Left lung (tissue), 14 donors: ENCODE measurements at places on chromosomes 3 and 15. TPM values are rescaled to one million over a fixed set of nuclear protein-coding genes. Genes with fewer than 3 reads are reported as not detected.

DNA sequence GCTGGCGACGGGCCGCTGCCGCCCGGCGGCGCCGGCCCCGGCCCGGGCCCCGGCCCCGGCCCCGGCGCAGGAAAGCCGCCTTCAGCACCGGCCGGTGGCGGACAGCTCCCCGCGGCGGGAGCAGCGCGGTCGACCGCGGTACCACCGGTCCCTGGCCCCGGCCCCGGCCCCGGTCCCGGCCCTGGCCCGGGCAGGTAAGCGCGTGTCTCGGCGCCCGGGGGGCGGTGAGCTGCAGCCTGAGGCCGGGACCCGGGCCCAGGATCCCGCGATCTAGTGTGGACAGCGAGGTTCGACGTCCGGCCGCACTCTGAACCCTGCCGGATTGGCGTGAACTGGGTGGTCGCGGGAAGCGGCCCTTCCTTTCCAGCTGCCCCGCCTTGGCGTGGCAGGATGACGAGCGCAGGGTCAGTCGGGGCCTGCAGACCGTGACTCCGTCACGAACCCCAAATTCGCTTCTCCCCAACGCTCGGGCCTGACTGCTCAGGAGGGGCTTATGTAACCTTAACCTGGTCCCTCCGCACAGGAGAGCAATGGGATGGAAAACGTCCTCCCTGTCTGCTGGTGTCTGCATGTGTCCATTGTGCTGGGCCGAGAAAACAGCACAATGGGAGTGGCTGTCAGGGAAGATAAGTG is 472 bp downstream of the BSN start:
- peaks cover 8% of the 10 kb centered on the region for H3K4me1 ChIP-seq
- peak; percentile 59 for DNase-seq
- peaks cover 55% of the 10 kb centered on the region for H3K27me3 ChIP-seq

DNA sequence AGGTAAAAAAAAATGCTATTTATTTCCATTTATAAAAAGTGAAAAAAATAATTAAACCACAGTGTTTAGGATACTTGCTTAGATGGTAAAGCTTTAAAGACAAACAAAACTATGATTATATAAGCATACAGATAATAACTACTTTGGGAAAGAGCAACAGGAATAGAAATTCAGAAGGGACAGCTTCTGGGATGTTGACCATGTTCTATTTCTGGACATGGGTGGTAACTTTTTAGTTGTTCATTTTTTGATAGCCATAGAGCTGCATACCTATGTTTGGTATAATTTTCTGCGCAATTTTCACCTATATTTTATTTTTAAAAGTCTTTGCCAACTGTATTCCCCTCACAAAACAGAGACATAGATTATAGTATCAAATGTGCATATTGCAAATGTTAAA is 572.0 kb upstream of the NR2F2 start:
- no peaks in the 10 kb centered on the region for H3K27me3 ChIP-seq
- no peak overlapping the region for H3K4me3 ChIP-seq
- DNase-seq, result no peak
- H3K4me1 ChIP-seq, result no peaks in the 10 kb centered on the region
- H3K36me3 ChIP-seq, result no peaks in the 10 kb centered on the region
- H3K27ac ChIP-seq, result no peak overlapping the region

The KLHL6 gene
- 8.2 TPM for total RNA-seq

GRCh38 chr15:96047255-96047931 is 283.1 kb upstream of the NR2F2 start:
- H3K36me3 ChIP-seq, result no peaks in the 10 kb centered on the region
- no peaks in the 10 kb centered on the region for H3K27me3 ChIP-seq
- no peak overlapping the region for H3K4me3 ChIP-seq
- no peak for DNase-seq
- peaks cover 5% of the 10 kb centered on the region for H3K4me1 ChIP-seq

DNA sequence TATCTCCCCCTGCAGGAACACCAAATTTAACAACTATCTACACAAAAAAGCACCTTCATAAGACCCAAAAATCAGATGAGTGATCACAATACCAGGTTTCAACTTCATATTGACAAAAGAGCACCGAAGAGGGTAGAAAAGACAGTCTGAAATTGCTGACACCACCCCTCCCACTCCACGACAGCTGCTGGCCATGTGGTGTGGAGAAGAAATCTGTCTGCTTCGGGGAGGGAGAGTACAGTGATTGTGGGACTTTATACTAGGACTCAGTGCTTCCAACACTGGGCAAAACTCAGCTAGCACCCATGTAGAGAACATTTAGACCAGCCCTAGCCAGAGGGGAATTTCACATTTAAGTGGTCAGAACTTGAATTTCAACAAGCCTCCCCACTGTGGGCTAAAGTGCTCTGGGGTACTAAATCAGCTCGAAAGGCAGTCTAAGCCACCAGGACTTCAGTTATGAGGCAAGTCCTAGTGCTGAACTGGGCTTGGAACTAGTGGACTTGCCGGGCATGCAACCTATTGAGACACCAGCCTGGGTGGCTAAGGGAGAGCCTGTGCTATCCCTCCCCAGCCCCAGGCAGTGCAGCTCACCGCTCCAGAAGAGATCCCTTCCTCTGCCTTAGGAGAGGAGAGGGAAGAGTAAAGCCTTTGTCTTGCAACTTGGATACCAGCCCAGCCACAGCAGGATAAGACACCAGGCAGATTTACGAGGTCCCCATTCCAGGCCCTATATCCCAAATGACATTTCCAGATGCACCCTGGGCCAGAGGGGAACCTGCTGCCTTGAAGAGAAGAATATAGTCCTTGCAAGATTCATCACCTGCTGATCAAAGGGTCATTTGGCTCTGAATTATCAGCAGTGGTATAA is 44.6 kb upstream of the POU1F1 start:
- H3K4me1 ChIP-seq, result no peaks in the 10 kb centered on the region
- H3K27ac ChIP-seq, result no peak overlapping the region
- no peaks in the 10 kb centered on the region for H3K27me3 ChIP-seq
- no peak for DNase-seq
- no peak overlapping the region for H3K4me3 ChIP-seq
- H3K36me3 ChIP-seq, result no peaks in the 10 kb centered on the region

DNA sequence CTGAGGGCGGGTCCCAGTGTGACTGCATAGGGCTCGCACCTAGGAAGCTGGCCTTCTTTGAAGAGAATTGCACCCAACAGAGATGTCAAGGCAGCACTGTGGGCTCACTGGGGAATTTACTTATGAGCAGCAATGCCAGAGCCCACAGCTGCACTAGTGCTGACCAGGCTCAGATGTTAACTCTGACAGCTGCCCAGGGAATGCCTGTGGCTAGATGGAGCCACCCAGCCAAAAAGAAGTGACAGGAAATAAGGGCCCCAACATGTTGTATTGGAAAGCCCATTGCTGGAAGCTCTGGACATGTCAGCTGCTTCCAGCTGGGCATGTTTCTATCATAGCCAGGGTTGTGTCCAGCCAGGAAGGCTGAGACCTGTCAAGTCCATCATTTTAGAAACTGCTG is 90.9 kb upstream of the ZNF280D start:
- no peak for DNase-seq
- no peak overlapping the region for H3K27ac ChIP-seq
- H3K36me3 ChIP-seq, result no peaks in the 10 kb centered on the region
